ENCODE measurements at places on chromosomes 6 and 20. TPM values are rescaled to one million over a fixed set of nuclear protein-coding genes. Genes with fewer than 3 reads are reported as not detected.

PSMB9 gene
- total RNA-seq: 11.6 TPM

LPA gene
- total RNA-seq: not detected

OGFRL1 gene
- total RNA-seq: 140 TPM

SSTR4 gene
- total RNA-seq: not detected

FHL5 gene
- not detected for total RNA-seq

BCLAF1 gene
- 86.4 TPM for total RNA-seq

CCDC170 gene
- total RNA-seq: 0.32 TPM

BPIFB2 gene
- total RNA-seq: not detected

TGM3 gene
- total RNA-seq: not detected

MOXD1 gene
- 118 TPM for total RNA-seq

KCNB1 gene
- not detected for total RNA-seq

UNC5CL gene
- total RNA-seq: not detected

CSE1L gene
- total RNA-seq: 113 TPM

MGME1 gene
- total RNA-seq: 5.6 TPM

OR2H1 gene
- total RNA-seq: not detected

IYD gene
- not detected for total RNA-seq

ENPP1 gene
- total RNA-seq: 15.7 TPM

GSTA3 gene
- not detected for total RNA-seq

CCM2L gene
- total RNA-seq: not detected

DBNDD2 gene
- 0.30 TPM for total RNA-seq

RAB44 gene
- not detected for total RNA-seq

ZBTB46 gene
- 0.59 TPM for total RNA-seq

EZR gene
- 25.2 TPM for total RNA-seq

PAK5 gene
- total RNA-seq: not detected

OPRL1 gene
- 3.0 TPM for total RNA-seq

MMP24 gene
- total RNA-seq: 1.0 TPM

SALL4 gene
- 2.0 TPM for total RNA-seq

TBC1D32 gene
- 21.4 TPM for total RNA-seq

F13A1 gene
- not detected for total RNA-seq

GNMT gene
- total RNA-seq: not detected

TSPO2 gene
- not detected for total RNA-seq

TNFRSF6B gene
- 95.5 TPM for total RNA-seq

SASH1 gene
- 27.9 TPM for total RNA-seq

ITPA gene
- 16.6 TPM for total RNA-seq

TFAP2D gene
- not detected for total RNA-seq
